Foreskin keratinocyte (primary cell): ENCODE measurements at places on chromosomes 11 and 22. TPM values are rescaled to one million over a fixed set of nuclear protein-coding genes. Genes with fewer than 3 reads are reported as not detected.

ANKK1 gene
- 0.96 and 1.3 TPM in 2 replicates for polyA plus RNA-seq

DNA sequence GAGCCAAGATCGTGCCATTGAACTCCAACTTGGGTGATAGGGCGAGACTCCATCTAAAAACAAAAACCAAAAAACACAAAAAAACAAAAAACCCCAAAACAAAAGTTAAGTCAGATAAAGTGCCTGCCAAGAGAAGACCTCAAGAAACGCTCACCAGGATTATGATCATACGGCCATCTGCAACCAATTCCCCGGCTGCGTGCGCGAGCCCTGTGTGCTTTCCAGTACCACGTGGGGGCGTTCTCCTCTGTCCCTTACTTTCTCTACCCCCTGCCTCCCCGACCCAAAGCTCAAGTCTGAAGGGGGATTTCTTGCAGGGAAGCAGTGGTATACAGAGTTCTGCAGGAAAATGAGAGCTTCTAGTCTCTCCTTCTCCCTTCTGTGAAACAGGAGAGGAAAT lies 10.5 kb upstream of the RPS19BP1 start:
- no peak for DNase-seq

HOATZ gene
- polyA plus RNA-seq, result not detected in 2 replicates

DNA sequence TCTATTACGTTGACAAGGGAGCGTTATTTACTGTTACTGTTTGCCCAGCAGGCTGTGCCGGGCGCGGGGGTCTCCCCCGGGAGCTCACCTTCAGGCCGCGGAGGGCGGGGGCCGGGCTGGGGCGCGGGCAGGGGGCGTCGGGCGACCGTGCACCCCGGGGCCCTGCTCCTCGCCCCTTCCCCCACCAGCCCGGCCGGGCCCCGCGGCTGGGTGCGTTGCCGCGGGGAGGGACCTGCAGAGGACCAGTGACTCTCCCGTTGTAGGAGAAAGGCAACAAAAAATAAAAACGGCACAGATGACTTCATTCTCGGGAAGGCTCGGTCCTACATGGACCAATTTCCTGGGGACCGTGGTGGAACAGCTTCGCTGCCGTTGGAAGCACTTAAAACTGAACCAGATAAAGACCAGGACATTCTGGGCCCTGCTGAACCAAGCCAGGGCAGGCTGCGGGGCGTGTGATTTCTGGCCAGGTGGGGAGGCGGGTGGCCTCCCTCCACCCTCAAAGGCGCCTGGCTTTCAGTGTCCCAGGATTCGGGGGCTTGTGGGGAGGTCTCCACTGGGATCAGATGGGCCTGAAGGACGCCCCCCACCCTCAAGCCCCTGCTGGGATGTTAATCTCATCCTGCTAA lies 57.4 kb downstream of the IGLL1 start:
- no peak for DNase-seq

CHRM1 gene
- polyA plus RNA-seq, result not detected in 2 replicates

GRCh38 chr22:44458044-44459020 lies 39.7 kb downstream of the RTL6 start:
- DNase-seq, result no peak
